Mammary microvascular endothelial cell (primary cell): ENCODE measurements at places on chromosomes 2 and 18. TPM values are rescaled to one million over a fixed set of nuclear protein-coding genes. Genes with fewer than 3 reads are reported as not detected.

CYS1 gene
- total RNA-seq: 1.3 TPM in 1 of 2 replicates, not detected in the other

TTN gene
- total RNA-seq: 0.79 and 4.7 TPM in 2 replicates

RAX gene
- not detected in 2 replicates for total RNA-seq

AGXT gene
- not detected in 2 replicates for total RNA-seq

CCDC74B gene
- total RNA-seq: 0.93 and 1.8 TPM in 2 replicates

TBR1 gene
- total RNA-seq: not detected in 2 replicates

DSG1 gene
- not detected in 2 replicates for total RNA-seq

ADAM23 gene
- total RNA-seq: 4.9 and 5.0 TPM in 2 replicates

RAMP1 gene
- total RNA-seq: not detected in 2 replicates

COBLL1 gene
- 17.7 and 17.9 TPM in 2 replicates for total RNA-seq

C1QL2 gene
- total RNA-seq: not detected in 2 replicates

ANXA4 gene
- 70.0 and 78.1 TPM in 2 replicates for total RNA-seq

IHH gene
- total RNA-seq: not detected in 2 replicates

RAB12 gene
- total RNA-seq: 56.8 and 57.5 TPM in 2 replicates

GPR39 gene
- total RNA-seq: 0.07 and 0.10 TPM in 2 replicates

IGFBP2 gene
- 248 and 250 TPM in 2 replicates for total RNA-seq

CDCA7 gene
- total RNA-seq: 21.0 and 22.5 TPM in 2 replicates

GKN1 gene
- total RNA-seq: not detected in 2 replicates

SLC5A7 gene
- total RNA-seq: not detected in 2 replicates

KATNAL2 gene
- total RNA-seq: 0.54 and 2.2 TPM in 2 replicates

LIMS4 gene
- 4.9 and 6.3 TPM in 2 replicates for total RNA-seq

CABYR gene
- 5.1 and 6.4 TPM in 2 replicates for total RNA-seq

SOX11 gene
- total RNA-seq: not detected in 2 replicates

PLGLB1 gene
- total RNA-seq: 0.07 and 0.20 TPM in 2 replicates

TGFA gene
- total RNA-seq: 3.1 and 4.7 TPM in 2 replicates

CHRND gene
- total RNA-seq: not detected in 2 replicates

ARPC2 gene
- 599 and 620 TPM in 2 replicates for total RNA-seq
